Stimulated activated CD4-positive, alpha-beta T cell treated with anti-CD3 and anti-CD28 coated beads, Interleukin-12 subunit alpha, Interleukin-12 subunit beta, amount 100 ng/mL, for 48 hours (primary cell): ENCODE measurements at places on chromosomes 7 and 10.

- peak; percentile 59 for DNase-seq
Observed at GRCh38 chr10:102072673-102073527, 7.8 kb downstream of the HPS6 start.

DNA sequence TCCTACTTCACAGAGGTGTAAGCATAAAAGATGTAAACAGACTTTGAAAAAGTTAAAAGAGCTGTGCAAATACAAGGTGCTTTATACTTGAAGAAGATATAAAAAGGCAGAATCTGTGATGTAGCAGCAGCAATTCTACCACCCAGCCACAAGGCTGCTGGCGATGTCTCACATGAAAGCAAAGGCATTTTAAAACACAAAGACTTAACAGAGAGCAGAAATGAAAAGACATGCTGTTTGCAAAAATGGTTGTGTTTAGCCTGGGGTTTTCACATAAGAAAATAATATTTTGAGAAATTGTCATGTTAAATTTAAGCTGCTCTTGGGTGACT lies 85.5 kb upstream of the ZNF800 start:
- DNase-seq: no peak

- DNase-seq: no peak
Observed at GRCh38 chr10:1532636-1533035, 204.7 kb downstream of the ADARB2 start.

DNA sequence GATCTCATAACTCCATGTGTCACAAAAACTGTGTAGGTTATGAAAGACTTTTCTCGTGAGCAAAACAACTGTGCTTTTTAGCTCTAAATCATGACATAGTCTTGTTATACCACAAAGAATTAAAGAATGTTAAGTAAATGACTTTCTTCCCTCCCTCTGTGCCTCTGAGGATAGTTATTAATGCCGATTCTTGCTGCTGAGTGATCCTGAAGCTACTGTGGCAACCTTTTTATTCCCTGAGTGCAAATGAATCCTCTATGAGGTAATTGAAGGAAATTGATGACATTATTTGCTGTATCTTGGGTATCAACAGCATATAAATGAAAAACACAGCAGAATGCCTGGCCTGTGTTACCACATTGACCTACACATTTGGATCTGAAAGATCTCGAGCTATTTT lies 142.2 kb upstream of the HDAC9 start:
- no peak for DNase-seq

GRCh38 chr7:138980563-138981291 lies 462 bp downstream of the KIAA1549 start:
- peak; percentile 5 for DNase-seq

DNA sequence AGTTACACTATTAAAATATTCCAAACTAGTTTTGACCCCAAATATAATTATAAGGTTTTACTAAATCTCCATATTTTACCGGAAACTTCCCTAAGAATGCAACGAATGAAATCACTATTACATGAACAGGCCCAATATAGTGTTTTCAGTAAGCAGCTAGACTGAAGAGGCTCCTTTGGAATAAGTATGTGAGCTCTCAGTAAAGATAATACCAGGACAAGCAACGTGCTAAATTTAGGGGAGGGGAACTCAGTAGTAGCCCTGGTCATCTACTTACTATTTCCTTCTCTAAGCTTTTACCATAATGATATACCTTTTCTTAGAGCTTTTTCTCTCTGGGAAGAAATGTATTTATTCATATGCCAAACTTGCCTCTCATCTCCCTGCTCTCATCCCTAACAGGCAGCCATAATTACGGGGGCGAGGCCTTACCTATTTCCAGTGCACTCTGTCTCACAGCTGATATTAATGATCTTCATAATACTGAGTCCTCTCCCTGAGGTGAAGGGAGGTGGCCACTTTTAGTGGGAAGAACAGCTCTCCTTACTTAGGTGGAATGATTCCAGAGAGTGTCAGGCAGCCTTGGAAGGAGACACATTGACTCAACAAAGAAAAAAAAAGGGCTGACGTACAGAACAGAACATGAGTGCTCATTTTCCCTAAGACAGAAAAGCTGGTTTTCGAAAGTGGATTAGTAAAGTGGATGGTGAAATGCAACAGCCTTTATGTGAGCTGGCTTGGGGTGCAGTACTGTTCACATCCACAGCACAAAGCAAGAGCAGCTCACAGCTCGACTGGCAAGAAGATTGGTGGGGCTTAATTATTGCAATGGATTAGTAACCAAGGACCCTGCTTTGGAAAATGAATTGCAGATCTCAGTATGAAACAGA lies 165.4 kb downstream of the GLI3 start:
- no peak for DNase-seq

DNA sequence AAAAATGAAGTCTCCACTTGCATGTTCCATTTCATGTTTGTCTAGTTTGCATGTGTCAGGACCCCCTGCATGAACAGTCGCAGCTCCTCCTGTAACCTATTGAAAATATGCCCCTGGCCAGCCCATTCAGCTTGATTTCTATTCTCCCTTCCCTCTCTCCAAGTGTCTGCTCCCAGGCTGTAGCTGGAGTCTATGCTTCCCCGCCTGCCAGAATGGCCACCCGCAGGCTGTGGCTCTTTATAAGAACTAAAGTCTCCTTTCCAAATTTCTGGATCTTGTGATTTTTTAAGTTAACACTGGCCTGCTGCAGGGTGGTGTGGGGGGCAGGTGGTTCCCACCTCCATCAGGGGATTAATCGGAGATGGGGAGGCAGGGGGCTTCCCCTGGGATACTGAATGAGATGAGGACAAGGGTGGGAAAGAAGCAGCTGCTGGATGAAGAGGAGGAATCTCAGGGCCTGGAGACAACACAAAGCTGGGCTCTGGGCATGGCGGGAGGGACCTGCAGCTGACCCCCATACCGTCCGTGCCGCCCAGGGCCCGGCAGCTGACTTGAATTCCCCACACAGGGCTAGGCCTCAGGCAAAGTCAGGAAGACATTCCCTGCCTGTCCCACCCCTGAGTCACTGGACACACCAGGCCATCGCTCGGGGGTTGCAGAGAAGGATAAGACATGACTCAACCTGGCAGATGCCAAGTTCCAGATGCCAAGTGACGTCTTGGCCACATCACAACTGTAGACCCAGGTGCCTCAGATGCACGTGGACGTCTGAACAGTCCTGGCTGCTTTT lies 399.5 kb upstream of the FOXK1 start:
- no peak for DNase-seq

GRCh38 chr10:60003651-60004523 lies 97.5 kb upstream of the CCDC6 start:
- DNase-seq: no peak

- DNase-seq: no peak
Observed at GRCh38 chr10:77266242-77266641, 371.4 kb downstream of the KCNMA1 start.

- no peak for DNase-seq
Observed at GRCh38 chr10:43801626-43802025, 152.9 kb upstream of the ZNF32 start.

DNA sequence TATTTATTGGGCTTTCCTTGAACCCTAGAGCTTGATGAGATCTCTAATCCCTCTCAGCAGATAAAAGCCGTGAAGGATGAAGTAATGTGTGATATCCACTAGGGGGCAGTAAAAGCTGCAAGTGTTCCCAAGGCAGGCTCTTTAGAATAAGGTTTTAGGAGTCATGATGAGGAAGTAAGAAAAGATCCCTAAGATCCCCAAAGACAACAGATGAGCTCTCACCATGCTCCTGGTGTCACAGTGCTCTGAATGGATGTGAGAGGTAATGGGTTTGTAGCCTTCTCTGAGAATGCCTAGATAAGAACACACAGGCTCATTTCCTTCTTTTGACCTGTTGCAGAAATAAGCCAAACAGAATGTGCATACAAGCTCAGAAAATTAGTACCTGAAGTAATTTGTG lies 70.4 kb upstream of the ITPRID1 start:
- no peak for DNase-seq

- DNase-seq: no peak
Observed at GRCh38 chr7:126398285-126398684, 854.5 kb downstream of the GRM8 start.

DNA sequence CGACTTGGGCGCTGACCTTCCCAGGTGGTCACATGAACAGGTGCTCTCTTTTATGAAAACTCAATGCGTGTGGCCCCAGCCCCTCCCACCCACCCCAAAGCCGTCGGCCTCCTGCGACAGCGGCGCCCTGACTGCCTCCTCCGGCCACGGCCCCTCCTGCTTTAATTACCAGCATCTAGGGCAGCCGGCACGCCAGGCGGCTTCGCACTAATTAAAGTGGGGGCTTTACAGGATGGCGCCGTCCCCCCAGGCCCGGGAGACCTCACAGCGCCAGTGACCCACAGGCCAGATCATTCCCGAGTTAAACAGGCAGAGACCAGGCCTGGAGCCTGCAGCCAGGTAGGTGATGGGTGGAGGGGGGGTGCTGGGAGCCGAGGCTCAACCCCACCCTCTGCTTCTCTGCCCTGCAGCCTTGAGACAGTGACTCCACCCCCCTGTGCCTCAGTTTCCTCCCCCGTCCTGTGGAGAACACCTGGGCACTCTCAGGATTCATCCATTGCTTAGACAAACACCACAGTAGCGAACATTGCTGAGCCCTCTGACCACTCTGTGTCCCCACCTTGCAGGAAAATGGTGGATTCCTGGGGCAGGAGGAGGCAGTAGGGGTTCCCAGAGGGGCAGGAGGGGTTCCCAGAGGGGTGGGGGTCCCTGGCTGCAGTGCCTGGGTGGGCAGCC lies 100.8 kb downstream of the MICALL2 start:
- no peak for DNase-seq

DNA sequence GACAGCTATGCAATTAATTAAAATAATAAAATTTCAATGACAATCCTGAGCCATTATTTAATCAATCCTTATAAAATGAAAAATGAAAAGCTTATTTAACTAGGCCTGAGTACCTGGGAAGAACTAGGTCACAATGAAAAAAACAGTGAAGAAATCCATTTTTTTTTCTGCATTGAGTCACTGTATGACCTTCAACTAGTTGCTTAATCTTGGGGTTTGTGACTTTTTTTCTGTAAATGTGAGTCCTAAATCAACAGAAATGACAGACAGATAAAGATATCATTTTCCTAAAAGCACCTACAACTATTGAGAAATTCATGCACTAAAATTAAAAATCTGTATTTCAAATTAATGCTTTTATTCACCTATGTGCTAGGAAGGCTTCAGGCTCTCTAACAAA lies 96.8 kb downstream of the TMEM26 start:
- no peak for DNase-seq

DNA sequence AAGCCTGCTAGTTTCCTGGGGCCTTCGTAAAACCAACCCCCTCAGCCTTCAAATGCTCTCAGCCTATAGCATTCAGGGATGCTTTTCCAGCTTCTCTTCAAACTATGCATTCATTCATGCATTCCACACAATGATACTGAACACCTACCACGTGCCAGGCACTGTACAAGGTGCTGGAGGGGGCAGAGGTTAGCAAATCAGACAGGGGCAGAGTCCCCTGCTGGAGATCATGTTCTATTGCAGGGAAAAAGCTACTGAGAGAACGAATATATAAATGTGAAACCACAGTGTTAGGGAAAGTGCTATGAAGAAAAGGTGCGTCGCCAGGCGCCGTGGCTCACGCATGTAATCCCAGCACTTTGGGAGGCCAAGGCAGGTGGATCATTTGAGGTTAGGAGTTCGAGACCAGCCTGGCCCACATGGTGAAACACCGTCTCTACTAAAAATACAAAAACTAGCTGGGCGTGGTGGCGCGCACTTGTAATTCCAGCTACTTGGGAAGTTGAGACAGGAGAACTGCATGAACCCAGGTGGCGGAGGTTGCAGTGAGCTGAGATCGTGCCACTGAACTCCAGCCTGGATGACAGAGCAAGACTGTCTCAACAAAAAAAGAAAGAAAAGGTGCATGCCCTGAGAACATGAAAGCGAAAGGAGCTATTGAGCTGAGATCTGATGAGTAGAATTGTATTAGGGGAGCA lies 64.6 kb upstream of the CALN1 start:
- no peak for DNase-seq

GRCh38 chr10:97666992-97667391 lies 20.0 kb downstream of the AVPI1 start:
- DNase-seq: no peak

GRCh38 chr10:70906953-70907636 lies 18.7 kb upstream of the PCBD1 start:
- DNase-seq: no peak

DNA sequence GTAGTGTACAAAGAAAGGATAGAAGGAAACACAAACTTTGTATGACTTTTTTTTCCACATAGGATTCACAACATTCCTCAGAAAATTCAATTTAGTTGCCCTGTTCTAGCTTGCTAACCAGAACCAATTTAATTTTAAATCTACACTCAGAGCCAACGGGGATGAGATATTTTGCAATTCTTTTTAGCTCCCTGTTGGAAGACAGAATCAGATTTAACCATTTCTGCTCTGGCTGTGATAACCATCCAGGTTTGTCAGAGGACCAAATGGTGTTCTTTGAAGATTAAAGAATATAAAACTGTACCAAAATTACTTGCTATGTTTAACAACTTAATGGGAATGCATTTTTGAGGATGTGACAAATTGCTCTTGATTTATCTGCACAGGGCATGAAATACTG lies 319.7 kb downstream of the HPSE2 start:
- DNase-seq: no peak

- DNase-seq: no peak
Observed at GRCh38 chr10:44334621-44335184, 50.2 kb downstream of the CXCL12 start.

GRCh38 chr10:130656582-130657133 lies 520.5 kb downstream of the GLRX3 start:
- DNase-seq: no peak

DNA sequence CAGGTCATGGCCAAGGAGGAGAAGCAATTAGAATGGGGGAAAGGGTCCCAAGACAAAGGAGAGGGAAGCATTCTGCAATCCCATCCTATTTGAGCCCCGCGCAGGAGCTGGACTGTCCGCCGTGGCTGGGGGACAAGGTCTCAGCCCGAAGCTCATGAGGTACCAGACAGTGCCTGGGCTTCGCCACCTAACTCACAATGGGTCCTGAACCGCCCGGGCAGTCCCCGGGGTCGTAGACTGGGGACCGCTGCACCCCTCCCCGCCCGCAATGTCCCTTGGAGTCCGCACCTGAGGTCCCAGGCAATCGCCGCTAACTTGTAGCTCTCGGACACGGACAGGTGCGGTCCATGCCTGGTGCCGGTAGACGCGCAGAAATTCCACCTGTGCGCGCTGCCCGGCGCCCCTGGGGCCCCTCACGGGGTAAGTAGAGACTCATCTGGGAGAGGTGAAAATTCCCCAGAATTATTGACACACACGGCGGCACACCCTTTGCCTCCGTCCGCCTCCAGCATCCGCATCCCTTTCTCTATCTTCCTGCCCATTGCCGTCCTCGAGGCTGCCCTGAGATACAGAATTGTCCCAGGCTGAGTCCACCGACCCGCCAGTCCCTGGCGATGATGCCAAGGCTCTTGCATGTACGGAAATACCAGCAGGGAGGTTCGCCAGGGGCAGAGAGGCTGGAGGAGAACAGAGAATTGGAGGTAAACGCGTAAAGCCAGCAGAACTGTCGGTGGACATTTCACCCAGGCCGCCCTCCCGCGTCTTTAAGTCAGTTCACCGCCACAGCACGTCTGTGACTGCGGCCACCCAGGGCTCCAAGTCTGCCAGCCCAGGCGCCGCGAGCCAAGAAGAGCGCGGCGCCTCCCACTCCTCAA lies 1.8 kb downstream of the CHRM2 start:
- DNase-seq: no peak

- peak; percentile 23 for DNase-seq
Observed at GRCh38 chr10:123007558-123008354, 839 bp downstream of the IKZF5 start.
